Smooth muscle cell of the umbilical artery (primary cell): ENCODE measurements at places on chromosomes 3 and 15. TPM values are rescaled to one million over a fixed set of nuclear protein-coding genes. Genes with fewer than 3 reads are reported as not detected.

The CLDN1 gene
- 4.3 and 10.4 TPM in 2 replicates for total RNA-seq

The FGF7 gene
- 41.8 and 342 TPM in 2 replicates for total RNA-seq

The AMOTL2 gene
- 96.2 and 160 TPM in 2 replicates for total RNA-seq

The POPDC2 gene
- 0.59 and 1.8 TPM in 2 replicates for total RNA-seq

The LRRC31 gene
- total RNA-seq: not detected in 2 replicates

The KNL1 gene
- 1.2 and 14.2 TPM in 2 replicates for total RNA-seq

The P2RY12 gene
- total RNA-seq: not detected in 2 replicates

The EPHA6 gene
- total RNA-seq: not detected in 2 replicates

The POLQ gene
- 0.59 and 5.7 TPM in 2 replicates for total RNA-seq

The PRRT3 gene
- 2.4 and 3.0 TPM in 2 replicates for total RNA-seq

The ECE2 gene
- total RNA-seq: not detected in 2 replicates

The GOLGA6L1 gene
- total RNA-seq: not detected in 2 replicates

The UCN2 gene
- total RNA-seq: 2.1 and 2.3 TPM in 2 replicates
